ENCODE measurements at places on chromosomes 13 and 19. TPM values are rescaled to one million over a fixed set of nuclear protein-coding genes. Genes with fewer than 3 reads are reported as not detected.

OR4F17 gene
- not detected for total RNA-seq

RASGRP4 gene
- total RNA-seq: not detected

RNASEH2A gene
- 34.2 TPM for total RNA-seq

BEST2 gene
- not detected for total RNA-seq

GGN gene
- total RNA-seq: 0.18 TPM

ZFP36 gene
- 14.5 TPM for total RNA-seq

TEX29 gene
- total RNA-seq: not detected

CCDC8 gene
- total RNA-seq: 22.2 TPM

FGF21 gene
- total RNA-seq: not detected

ZNF208 gene
- not detected for total RNA-seq

SLC8A2 gene
- total RNA-seq: not detected

PTGER1 gene
- total RNA-seq: 0.86 TPM

IRGC gene
- not detected for total RNA-seq

CERS1 gene
- total RNA-seq: 0.58 TPM

CEBPA gene
- total RNA-seq: not detected

FLT3LG gene
- 6.2 TPM for total RNA-seq

ELAVL3 gene
- not detected for total RNA-seq

SHC2 gene
- total RNA-seq: under 0.01 TPM

LONP1 gene
- total RNA-seq: 148 TPM

MEIOSIN gene
- not detected for total RNA-seq

TUBA3C gene
- not detected for total RNA-seq

CCDC70 gene
- total RNA-seq: not detected

SIGLEC6 gene
- total RNA-seq: not detected
